ENCODE measurements at places on chromosomes 13 and 19. TPM values are rescaled to one million over a fixed set of nuclear protein-coding genes. Genes with fewer than 3 reads are reported as not detected.

- no peak for DNase-seq
Measured at GRCh38 chr13:44359983-44360375, 13.6 kb upstream of the SERP2 start.

DNA sequence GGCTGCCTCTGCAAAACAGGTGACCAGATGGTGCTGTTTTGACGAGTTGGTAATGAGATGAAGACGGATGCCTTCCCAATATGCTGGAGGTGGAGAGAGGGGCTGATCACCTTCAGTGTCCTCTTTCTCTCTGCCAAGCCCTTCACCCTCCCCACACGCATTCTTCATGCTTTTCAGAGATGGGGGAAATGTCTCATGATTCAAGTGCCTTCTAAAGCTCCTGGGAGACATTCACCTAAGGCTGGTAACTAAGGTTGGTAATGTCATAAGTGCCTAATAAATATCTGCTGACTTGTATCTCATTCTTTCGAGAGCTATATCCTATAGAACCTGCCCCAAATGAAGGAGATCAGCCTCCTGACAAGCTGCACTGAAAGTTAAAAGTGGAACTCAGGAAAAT, 86.2 kb upstream of the MBNL2 start:
- no peak for DNase-seq

DNA sequence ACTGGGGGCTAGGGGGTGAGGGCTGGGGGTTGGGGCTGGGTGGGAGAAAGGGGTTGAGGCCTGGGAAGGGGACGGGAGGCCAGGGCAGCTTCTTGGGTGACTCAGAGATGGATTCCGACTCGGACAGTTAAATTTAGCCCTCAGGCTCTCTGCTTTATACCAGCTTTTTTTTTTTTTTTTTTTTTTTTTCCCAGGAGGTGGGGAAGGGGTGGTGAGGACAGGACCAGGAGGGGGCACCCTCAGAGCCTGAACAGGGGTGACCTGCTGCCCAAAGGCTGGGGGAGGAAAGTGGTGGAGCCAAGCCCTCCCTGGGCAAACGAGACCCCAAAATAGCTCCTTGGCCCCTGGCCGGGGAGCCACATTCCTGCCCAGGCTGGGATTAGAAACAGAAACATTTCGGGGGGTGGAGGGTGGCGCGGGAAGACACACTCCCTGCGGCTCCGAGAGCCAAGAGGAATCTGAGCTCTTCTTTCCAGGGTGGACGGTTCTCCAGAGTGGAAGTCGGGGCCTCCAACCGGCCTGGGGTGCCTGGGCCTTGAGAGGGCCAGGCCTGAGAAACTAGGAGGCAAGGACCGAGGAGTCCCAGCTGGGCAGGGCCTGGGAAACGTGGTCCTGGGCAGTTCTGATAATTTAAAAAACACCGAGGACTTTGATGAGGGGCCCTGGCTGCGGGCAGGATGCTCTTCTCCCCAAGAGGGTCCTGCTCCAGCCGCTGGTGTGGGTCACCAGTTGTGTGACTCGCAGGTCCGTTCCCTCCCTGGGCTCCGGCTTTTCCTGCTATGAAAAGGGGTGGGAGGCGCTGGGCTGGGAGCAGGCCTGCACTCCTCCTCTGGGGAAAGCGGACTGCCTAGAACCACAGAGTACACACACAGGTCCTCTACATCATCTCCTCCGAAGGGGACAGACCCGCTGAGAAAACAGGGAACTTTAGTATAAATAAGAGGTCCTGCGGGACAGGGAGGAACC, 813 bp upstream of the DMPK start:
- no peak for DNase-seq

DNA sequence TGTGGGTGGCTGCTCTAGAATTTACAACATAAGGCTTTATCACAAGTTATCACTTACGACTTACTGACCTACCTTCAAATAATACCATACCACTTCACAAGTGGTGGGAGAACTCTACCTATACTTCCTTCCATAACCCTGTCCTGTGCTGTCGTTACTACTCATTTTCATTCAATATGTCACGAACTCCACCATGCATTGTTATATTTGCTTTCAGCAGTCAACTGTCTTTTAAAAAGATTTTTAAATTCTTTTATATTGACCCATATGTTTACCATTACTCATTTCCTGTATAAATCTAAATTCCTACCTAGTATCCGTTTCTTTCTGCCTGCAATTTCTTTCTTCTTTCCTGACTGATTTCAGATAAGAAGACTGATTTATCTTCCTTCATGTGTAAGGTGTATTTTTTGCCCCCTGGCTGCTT, 200.0 kb downstream of the KLF12 start:
- no peak for DNase-seq

DNA sequence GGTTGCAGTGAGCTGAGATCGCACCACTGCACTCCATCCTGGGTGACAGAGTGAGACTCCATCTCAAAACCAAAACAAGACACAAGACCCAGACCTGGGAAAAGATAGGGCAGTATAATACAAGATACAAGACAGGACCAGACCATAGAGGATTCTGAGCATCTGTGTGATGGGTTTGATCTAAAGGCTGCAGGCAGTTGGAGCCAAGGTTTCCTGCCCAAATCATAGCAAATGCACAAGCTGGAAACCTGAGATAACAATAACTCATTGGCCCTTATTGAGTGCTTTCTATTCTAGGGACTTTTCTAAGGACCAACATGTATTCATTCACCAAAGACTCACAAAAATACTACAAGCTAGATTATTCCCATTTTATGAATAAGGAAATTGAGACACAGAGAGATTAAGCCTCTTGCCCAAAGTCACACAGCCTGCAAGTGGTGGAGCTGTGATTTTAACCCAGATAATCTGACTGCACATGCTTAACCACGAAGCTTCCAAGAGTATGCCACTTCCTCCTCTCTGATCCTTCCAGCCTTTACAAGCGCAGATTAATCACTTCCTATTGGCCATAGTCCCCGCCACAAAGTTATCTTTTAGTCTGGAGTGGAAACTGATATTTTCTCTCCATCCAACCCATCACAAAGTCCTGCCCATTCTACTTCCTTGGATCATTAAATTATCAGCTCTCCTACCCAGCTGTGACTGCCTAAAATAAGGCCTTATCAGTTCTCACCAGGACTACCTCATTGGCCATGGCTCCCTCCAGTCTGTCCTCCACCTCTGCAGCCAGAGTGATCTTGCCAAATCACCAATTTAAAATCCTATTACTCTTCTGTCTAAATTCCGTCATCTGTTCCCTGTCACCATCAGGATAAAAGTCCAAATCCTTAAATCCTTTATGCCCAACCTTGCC, 147.2 kb downstream of the FLT1 start:
- DNase-seq: no peak

- DNase-seq: no peak
Measured at GRCh38 chr13:23859904-23860303, 29.3 kb downstream of the MIPEP start.

- no peak for DNase-seq
Measured at GRCh38 chr13:24149246-24150032, 11.1 kb upstream of the SPATA13 start.

DNA sequence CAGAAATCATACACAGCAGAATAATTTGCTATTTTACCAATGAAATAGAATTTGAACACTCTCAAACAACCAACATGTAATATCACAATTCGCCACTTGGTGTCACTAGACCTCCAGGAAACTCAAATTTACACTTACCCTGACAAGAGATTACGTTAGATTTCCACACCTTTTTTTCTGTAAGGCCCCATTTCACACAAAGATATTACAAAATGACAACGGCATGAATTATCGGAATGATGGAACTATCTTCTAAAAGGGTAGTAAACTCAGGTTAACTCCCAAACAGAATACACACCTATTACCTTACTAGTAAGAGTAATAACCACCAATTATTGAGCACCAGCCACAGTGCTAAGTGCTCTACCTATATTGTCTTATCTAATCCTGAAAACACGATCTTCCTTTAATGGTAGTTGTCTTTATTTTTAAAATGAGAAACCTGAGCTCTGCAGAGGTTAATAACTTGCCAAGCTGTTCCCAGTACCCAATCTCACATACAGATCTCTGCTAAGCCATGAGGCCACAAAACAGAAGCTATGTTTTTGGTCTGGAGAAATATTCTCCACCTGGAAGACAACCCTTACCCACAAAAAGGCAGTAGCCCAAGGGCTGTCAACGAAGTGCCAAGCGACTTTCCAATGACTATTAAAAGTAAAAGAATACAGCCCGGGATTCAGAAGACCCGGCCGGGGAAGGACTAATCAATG, 152.4 kb downstream of the DCLK1 start:
- DNase-seq: no peak

GRCh38 chr19:36847968-36848367, 2.7 kb upstream of the ZNF345 start:
- DNase-seq: no peak

DNA sequence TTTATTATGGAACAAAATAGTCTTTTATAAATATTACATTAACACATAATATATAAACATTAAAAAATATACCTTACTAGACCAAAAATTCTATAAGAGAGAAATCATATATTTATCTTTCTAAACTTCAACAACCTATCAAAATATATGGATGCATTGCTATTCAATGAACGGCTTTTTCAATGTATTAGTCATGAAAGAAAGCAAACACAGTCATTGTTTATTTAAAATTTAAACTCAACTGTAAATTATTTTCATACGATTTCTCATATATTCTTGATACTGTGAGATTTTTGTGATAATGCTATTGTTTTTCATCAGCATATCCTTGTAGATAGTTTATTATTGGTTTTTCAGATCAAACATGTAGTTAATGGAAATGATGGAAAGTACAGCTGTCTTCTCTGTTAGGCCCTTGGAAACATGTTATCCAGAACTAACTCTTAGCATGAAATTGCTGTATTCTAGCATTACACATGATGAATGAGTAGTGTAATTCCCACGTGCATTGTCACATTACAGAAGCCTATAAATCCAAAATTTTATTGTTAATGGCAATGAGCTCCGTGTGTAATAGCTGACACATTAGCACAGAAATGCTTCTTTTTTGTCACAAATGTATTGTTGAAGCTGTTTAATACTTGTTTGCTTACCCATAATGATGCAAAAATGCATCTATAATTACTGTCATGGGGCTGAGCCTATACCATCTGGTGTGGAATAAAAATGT, 1639.9 kb downstream of the SLITRK5 start:
- DNase-seq: no peak

GRCh38 chr13:112980434-112980833, 11.4 kb downstream of the MCF2L start:
- no peak for DNase-seq

GRCh38 chr19:29370276-29370675, 155.5 kb upstream of the VSTM2B start:
- DNase-seq: no peak

- DNase-seq: no peak
Measured at GRCh38 chr19:9842834-9843625, 7.9 kb downstream of the PIN1 start.

- no peak for DNase-seq
Measured at GRCh38 chr13:34162544-34162933, 344.6 kb downstream of the RFC3 start.

GRCh38 chr19:2084993-2085720, 11.0 kb downstream of the MOB3A start:
- DNase-seq: peak; percentile 97

DNA sequence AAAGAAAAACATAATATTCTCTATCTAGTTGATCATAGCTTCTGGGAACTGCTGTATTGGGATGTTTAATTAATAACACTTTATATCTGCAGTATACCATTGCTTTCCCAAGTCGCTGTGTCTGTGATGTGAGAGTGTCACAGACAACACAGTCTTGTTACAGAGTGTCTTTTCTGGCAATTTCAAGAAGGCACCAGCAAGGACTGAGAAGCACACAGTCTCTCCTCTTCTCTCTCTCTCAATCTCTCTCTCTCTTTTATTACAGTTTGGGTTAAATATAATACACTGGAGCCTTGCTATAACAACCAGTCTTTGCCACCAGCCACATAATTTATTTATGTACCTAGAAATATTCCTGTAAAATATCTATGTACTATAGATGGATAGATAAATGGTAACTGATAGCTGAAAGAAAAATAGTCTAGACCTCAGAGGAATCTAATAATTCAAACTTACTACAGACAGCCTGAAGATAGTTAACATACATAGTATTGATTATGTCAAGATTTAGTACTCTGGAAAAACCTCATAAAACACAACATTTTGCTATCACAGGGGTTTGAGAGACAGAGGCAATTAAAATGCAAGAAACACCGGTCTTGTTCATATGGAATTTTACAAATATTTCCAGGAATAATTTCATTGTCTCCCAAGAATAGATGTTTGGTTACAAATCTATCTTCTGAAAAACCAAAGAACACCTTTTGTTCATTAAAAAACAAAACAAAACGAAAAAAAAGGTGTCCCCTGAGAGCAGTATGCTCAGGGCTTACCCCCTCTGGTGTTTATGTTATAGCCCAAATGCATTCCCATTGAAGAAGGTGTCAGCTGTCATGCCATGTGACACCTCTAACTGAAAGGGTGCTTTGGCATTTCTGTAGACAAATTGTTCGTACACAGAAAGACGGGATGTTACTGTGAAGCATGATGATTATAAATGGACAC, 507.8 kb downstream of the TBC1D4 start:
- no peak for DNase-seq

GRCh38 chr19:49855676-49856573, 5.0 kb downstream of the PTOV1 start:
- DNase-seq: no peak

GRCh38 chr13:42363941-42364612, 92.1 kb downstream of the AKAP11 start:
- DNase-seq: no peak

- DNase-seq: peak; percentile 80
Measured at GRCh38 chr19:2149980-2150793, 1.2 kb downstream of the AP3D1 start.

- no peak for DNase-seq
Measured at GRCh38 chr13:98678741-98679140, 73.7 kb downstream of the SLC15A1 start.

DNA sequence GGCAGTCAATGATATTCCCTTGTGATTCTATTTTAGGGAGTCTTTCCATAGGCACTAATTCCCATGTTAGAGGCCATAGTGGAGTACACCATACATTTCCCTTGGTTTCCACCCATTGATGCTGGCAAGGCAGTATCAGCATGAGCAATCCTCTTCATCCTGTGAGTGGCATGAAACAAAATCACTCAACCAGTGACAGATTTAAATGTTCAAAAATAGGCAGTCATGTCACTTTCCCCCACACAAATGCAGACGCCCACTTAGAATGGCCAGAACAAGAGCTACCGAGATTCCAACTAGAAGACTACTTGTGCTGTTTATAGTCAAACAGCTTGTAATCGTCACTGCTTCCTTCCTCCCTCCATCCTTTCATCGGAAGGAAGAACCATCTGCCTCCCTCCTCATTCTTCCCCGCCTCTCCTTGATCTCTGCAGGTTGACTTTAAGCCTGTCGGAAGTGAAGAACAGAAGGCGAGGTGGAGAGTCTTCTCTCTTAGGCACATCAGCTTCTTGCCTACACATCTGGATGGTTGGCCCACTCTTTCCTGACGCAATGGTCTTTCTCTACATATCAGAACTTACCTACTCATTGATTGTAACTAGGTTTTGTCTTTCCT, 22.6 kb downstream of the RASL11A start:
- no peak for DNase-seq

Gene ZNF224
- 15.9 TPM for polyA plus RNA-seq

Gene KLK3
- not detected for polyA plus RNA-seq

Gene BCL3
- polyA plus RNA-seq: 37.7 TPM

Gene TMEM143
- polyA plus RNA-seq: 7.7 TPM

Gene ZNF419
- 8.3 TPM for polyA plus RNA-seq

Gene PRODH2
- polyA plus RNA-seq: not detected

Gene TTC9B
- not detected for polyA plus RNA-seq

Gene GFY
- polyA plus RNA-seq: not detected

Gene FBXO17
- polyA plus RNA-seq: 2.2 TPM

Gene PIK3R2
- 5.1 TPM for polyA plus RNA-seq

Gene RNF17
- not detected for polyA plus RNA-seq

Gene ZNF415
- 2.8 TPM for polyA plus RNA-seq

Data from spleen (tissue), 13 donors.